ENCODE measurements at places on chromosomes 5 and 9. TPM values are rescaled to one million over a fixed set of nuclear protein-coding genes. Genes with fewer than 3 reads are reported as not detected.

Gene HTR1A
- not detected for total RNA-seq

Gene PHF24
- total RNA-seq, result not detected

Gene SLC46A2
- total RNA-seq, result not detected

Gene MLANA
- not detected for total RNA-seq

Gene POU5F2
- 0.61 TPM for total RNA-seq

Gene CDHR2
- total RNA-seq, result not detected

Gene SYK
- total RNA-seq, result not detected

Gene DMRT1
- not detected for total RNA-seq

Gene SLC25A2
- total RNA-seq, result 0.15 TPM

Gene HMMR
- 46.7 TPM for total RNA-seq

Gene EMB
- total RNA-seq, result not detected

Gene SLC6A3
- total RNA-seq, result not detected

Gene CAMK2A
- total RNA-seq, result under 0.01 TPM

Gene FGF10
- not detected for total RNA-seq

Gene FASTKD3
- total RNA-seq, result 19.9 TPM

Gene ERBIN
- 44.2 TPM for total RNA-seq

Gene CLTB
- total RNA-seq, result 173 TPM

Gene GPSM1
- 27.9 TPM for total RNA-seq

Gene C5orf52
- total RNA-seq, result not detected

Gene IDNK
- 2.9 TPM for total RNA-seq

Data from epithelial cell of umbilical artery (primary cell).